Fibroblast of lung (primary cell): ENCODE measurements at places on chromosomes 13 and 19. TPM values are rescaled to one million over a fixed set of nuclear protein-coding genes. Genes with fewer than 3 reads are reported as not detected.

CGB2 gene
- not detected in 2 replicates for total RNA-seq

CBLC gene
- under 0.01 and 0.33 TPM in 2 replicates for total RNA-seq

CYP2B6 gene
- not detected in 2 replicates for total RNA-seq

DNMT1 gene
- total RNA-seq, result 22.6 and 33.7 TPM in 2 replicates

KIR2DL3 gene
- not detected in 2 replicates for total RNA-seq

GRCh38 chr13:109749365-109749764, 37.0 kb downstream of the IRS2 start:
- H3K4me3 ChIP-seq, result no peak overlapping the region
- DNase-seq, result no peak
- no peaks in the 10 kb centered on the region for H3K36me3 ChIP-seq
- no peaks in the 10 kb centered on the region for H3K4me1 ChIP-seq
- H3K27ac ChIP-seq, result no peak overlapping the region

GRCh38 chr19:36986131-36986530, 70.0 kb downstream of the ZNF568 start:
- no peak for DNase-seq
- no peaks in the 10 kb centered on the region for H3K27me3 ChIP-seq
- no peak overlapping the region for H3K27ac ChIP-seq
- H3K4me3 ChIP-seq, result no peak overlapping the region

- H3K27me3 ChIP-seq, result no peaks in the 10 kb centered on the region
- no peak for DNase-seq
- H3K27ac ChIP-seq, result no peak overlapping the region
- H3K36me3 ChIP-seq, result no peaks in the 10 kb centered on the region
Observed at GRCh38 chr13:79648191-79648590, 167.2 kb downstream of the NDFIP2 start.

DNA sequence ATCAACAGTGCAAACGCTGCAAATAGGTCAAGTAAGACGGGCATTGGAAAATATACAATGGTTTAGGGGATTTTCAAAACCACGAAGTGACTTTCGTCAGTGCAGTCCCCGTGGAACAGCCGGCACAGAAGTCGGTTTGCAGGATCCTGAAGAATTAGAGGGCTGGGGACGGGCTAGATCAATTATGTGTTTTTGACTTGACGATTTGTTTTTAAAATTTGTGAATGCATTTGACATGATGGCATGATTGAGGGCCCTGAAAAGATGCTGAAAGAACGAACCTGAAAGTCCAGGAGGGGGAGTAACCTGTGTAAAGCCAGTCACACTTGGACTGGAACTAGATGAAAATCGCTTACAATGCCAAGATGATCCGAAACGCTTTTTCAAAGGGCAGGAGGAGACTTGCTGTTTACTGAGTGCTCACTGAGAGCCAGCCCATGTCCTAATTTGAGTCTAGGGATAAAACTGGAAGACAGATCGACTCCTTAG, 8.9 kb upstream of the DGKH start:
- H3K27ac ChIP-seq, result peak overlapping the region; percentile 80
- H3K36me3 ChIP-seq, result no peaks in the 10 kb centered on the region
- peaks cover 3% of the 10 kb centered on the region for H3K4me1 ChIP-seq
- no peak for DNase-seq

DNA sequence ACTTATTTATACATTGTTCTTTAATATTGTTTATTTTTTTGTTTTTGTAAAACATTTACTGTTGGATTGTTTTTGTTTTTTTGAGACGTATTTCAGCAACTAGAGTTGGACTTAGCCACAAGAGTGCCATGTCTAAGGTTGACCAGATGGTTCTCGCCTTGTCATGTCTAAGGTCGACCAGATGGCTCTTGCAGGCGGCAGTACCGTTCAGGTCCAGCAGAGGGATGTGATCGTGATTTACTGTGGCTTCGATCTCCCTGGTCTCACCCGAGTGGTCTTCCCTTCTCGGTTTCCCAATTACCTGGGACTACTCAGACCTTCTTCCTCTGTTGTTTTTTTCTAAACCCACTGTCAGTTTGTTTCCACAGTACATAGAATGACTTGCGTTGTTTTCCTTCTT, 1438.6 kb downstream of the UQCRFS1 start:
- H3K4me1 ChIP-seq, result no peaks in the 10 kb centered on the region
- no peak for DNase-seq
- H3K4me3 ChIP-seq, result no peak overlapping the region
- H3K36me3 ChIP-seq, result no peaks in the 10 kb centered on the region

- H3K36me3 ChIP-seq, result no peaks in the 10 kb centered on the region
- no peak for DNase-seq
- no peak overlapping the region for H3K4me3 ChIP-seq
- H3K4me1 ChIP-seq, result no peaks in the 10 kb centered on the region
- H3K27me3 ChIP-seq, result no peaks in the 10 kb centered on the region
Observed at GRCh38 chr13:107960301-107960700, 255.0 kb downstream of the LIG4 start.

DNA sequence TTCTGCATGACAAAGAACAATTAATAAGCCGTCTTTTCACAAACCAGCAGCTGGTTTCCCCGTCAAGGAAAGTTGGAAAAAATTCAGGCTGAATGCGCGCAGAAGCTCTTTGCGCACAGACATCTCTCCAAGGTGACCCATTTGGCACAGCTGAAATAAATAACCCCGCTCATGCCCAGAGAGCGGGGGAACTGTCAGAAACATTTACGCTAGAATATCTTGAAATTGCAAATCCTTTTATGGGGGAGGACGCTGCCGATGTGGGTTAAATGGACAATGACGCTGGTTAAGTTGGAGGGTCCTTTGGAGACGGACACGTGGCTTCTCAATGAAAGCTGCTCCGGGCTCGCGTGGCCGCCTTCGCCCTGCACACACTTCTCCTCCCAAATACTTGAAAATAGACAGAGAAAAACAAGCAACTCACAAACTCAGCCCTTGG, 30.6 kb downstream of the GSX1 start:
- no peak overlapping the region for H3K4me3 ChIP-seq
- H3K27ac ChIP-seq, result no peak overlapping the region
- peak; percentile 27 for DNase-seq
- no peaks in the 10 kb centered on the region for H3K36me3 ChIP-seq
- peaks cover 4% of the 10 kb centered on the region for H3K27me3 ChIP-seq

DNA sequence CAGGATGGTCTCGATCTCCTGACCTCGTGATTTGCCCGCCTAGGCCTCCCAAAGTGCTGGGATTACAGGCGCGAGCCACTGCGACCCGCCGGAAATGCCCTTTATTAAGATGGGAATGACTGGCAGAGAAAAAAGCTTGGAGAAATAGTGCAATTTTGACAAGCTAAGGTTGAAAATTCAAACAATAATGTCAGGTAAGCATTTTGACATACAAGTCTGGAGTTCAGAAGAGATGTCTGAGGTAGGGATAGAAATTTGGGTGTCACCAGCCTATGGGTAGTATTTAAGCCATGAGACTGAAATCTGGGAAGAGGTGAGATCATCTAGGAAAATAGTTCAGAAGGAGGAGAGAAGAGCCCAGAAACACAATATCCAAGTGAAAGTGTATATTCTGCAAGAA, 17.1 kb upstream of the PAN3 start:
- H3K36me3 ChIP-seq, result no peaks in the 10 kb centered on the region
- DNase-seq, result no peak
- H3K4me3 ChIP-seq, result no peak overlapping the region
- no peaks in the 10 kb centered on the region for H3K4me1 ChIP-seq

GRCh38 chr19:49155005-49155819, at the start of gene HRC:
TSS of gene HRC (minus strand) at chr19:49155396. CDS start at chr19:49155237, 159 bp downstream.
- H3K36me3 ChIP-seq, result no peaks in the 10 kb centered on the region
- H3K27me3 ChIP-seq, result no peaks in the 10 kb centered on the region
- H3K27ac ChIP-seq, result no peak within 1 kb of the TSS
- H3K4me1 ChIP-seq, result peaks cover 5% of the 10 kb centered on the region
- DNase-seq, result no peak
- H3K4me3 ChIP-seq, result no peak within 1 kb of the TSS

DNA sequence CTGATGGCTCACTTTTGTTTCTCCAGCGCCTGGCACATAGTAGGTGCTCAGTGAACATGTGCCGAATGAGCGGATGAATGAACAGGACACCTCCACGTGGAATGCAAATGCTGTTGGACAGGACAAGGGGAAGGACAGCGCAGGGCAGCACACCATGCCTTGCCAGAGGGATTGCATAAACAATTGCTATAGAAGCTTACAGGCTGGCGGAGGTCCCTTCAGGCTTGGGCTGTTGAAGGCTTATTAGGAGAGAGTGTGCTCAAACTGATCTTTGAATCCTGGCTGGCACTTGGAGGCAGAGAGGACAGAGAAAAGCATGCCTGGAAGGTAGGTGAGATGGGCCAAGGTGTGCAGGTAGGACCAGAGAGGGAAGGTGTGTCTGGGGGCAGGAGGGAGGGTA, 35.9 kb upstream of the ZNF536 start:
- no peaks in the 10 kb centered on the region for H3K4me1 ChIP-seq
- no peaks in the 10 kb centered on the region for H3K27me3 ChIP-seq

DNA sequence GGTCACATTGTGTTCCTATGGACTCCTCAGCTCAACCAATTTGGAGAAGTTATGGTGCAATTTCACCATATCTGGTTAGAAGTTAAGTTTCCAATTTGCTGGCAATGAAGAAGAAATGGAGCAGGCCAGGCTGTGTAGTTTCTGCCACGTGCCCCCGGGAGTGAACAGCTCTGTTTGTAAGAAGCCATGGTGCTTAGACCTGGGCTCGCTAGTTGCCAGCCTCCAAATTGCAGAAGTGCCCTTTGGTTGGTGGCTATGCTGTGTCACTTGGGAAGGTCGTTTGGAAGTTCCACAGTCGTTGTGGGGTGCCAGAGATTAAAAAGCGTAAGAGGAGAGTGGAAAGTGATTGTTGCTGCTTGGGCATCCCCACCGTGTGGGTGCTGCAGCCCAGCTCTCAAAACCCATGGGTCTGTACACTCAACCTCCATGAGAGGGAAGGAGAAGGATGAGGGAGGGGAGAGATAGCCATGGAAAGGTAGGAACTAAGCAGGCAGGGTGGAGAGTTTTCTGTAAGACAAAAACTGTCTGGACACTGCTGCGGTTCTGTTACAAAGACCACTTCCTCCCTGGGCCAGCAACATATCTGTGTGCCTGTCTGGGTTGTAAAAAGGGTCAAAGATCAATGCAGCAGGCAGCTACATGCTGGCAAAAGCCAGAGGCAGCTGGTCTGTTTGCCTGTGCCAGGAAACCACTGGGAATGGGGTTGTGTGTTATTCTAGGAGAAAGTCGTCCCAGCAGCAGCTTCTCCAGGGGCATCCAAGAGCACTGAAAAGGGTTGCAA, 10.8 kb downstream of the ALOX5AP start:
- no peaks in the 10 kb centered on the region for H3K36me3 ChIP-seq
- no peak overlapping the region for H3K4me3 ChIP-seq
- peak; percentile 63 for DNase-seq
- H3K27ac ChIP-seq, result no peak overlapping the region
- H3K27me3 ChIP-seq, result peaks cover 4% of the 10 kb centered on the region

DNA sequence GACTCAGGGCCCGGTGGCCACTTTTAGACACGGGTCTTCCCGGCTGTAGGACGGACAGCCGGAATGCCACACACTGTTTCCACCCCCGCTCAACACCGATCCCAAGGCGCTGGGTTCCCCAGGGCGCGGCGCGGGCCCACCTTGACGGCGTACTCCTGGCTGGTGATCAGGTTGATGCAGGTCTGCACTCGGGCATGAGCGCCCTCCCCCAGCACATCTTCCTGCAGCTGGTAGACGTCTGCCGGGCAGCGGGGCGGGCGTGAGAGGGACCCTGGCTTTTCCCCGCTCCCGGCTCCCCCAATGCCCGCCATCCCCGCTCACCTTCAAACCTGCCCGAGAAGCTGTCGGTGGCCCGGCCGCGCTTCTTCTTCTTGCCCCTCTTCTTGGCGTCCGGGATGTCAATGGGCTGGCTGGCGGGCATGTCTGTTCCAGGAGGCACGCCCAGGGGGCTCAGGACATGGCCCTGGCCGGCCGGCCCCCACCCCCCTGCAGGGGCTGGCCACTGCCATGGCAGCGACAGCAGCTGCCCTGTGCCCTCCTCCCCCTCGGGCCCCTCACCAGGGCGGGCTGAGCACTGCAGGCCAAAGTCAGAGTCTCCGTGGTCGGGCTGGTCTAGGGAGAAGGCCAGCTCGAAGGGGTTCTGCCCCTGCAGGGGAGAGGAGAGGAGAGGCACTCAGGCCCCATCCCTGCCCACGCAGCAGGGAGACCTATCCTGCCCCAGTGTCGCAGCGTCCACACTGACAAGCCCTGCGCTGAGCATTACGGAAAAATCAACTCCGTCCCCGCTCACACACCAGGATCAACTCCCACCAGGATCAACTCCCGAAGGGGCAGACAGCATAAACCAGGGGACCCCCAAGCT, 4.8 kb downstream of the MKNK2 start:
- no peak for DNase-seq
- H3K27ac ChIP-seq, result no peak overlapping the region
- no peaks in the 10 kb centered on the region for H3K27me3 ChIP-seq
- peaks cover 39% of the 10 kb centered on the region for H3K36me3 ChIP-seq
- no peak overlapping the region for H3K4me3 ChIP-seq
- peaks cover 29% of the 10 kb centered on the region for H3K4me1 ChIP-seq

DNA sequence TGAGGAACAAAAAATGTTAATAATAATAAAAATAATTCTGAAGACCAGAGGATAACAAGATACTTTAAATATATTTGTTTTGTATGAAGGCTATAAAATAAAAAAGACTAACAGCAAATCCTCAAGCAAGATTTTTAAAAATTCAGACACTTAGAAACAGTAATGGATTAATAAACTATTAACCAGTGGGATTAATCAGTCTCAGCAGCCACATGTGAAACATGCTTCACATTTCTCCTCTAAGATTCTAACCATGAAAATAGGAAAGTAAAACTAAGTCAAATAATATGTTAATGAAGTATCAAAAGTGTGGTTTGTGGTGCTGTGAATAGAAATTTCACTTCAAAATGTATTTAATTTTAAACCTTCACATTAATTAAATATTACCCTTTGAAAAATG, 57.4 kb downstream of the KCNRG start:
- H3K4me1 ChIP-seq, result peaks cover 10% of the 10 kb centered on the region
- H3K27ac ChIP-seq, result no peak overlapping the region
- DNase-seq, result peak; percentile 33
- H3K4me3 ChIP-seq, result no peak overlapping the region
- no peaks in the 10 kb centered on the region for H3K36me3 ChIP-seq

- DNase-seq, result no peak
- H3K27ac ChIP-seq, result no peak overlapping the region
- no peaks in the 10 kb centered on the region for H3K4me1 ChIP-seq
- no peaks in the 10 kb centered on the region for H3K27me3 ChIP-seq
- H3K36me3 ChIP-seq, result no peaks in the 10 kb centered on the region
Observed at GRCh38 chr13:36355632-36356031, 9.4 kb upstream of the SPART start.

DNA sequence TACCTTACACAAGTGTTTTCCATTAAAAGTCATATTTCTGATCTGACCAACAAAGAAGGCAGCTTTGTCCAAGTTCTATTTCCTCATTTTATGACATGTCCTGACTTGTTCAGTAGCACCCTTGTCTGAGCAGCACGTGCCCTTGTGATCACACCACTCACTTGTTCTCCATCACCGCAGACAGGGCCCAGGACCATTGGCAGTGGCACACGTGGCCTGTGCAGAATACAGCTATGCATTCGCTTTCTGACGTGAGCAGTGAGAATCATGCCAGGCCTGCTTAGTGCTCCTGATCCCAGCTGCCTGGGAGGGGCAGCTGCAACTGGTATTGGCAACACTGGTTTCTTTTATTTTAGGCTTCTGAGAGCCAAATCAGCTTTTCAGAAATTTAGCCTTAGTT, 134.2 kb downstream of the FRY start:
- no peak overlapping the region for H3K27ac ChIP-seq
